ENCODE measurements at places on chromosomes 16 and 17.

GRCh38 chr16:50146479-50147435, 6.3 kb upstream of the TENT4B start:
- DNase-seq: no peak

GRCh38 chr17:44170135-44170498, 387 bp upstream of the ASB16 start:
- no peak for DNase-seq

DNA sequence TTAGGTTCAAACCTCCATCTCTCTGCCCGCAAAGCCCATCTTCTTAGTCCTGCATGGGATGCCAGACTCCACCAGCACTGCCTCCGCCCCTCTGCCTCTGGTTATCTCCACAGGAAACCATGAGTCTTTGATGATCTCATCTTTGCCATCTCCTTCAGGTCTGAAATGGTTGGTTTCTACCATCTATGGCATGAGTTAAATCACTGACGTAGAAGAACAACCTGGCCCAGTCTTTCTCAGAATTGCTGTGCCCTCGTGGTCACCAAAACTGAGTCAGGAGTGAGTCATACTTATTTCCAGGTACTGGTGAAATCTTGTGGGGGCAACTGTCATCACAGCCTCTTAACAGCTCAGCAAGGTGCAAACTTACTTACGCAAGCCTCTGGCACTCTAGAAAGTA, 468.7 kb upstream of the C16orf82 start:
- no peak for DNase-seq

GRCh38 chr16:49459953-49460735, 86.5 kb downstream of the C16orf78 start:
- no peak for DNase-seq
